ENCODE measurements at places on chromosomes 5 and 9.

DNA sequence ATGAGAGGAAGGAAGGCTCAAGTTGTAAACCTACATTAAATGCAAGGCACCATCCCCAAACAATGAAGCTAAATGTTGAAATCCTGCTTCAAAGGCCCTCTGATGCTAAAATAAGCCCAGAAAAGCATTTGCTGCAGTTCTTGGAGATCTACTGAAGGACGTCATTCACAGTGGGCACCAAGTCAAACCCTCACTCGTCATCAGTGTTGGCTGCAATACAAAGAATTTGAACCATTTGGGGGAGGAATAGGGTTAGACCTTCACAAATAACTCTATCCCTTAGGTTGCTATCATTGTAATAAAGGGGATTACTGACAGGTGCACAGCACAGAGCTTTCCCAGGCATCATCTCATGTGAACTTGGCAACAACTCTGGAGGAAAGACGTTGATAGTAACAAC, 9.3 kb upstream of the MEGF9 start:
- no peak for DNase-seq

- DNase-seq: no peak
These were observed 16.9 kb downstream of the PTCH1 start for GRCh38 chr9:95499847-95500246.

- no peak for DNase-seq
These were observed 288.1 kb downstream of the NNT start for GRCh38 chr5:43891112-43891511.

GRCh38 chr5:143606043-143606752, 202.7 kb upstream of the NR3C1 start:
- DNase-seq: no peak

GRCh38 chr9:3243683-3244082, 282.1 kb downstream of the RFX3 start:
- DNase-seq: no peak
